ENCODE measurements at places on chromosomes 4 and X.

DNA sequence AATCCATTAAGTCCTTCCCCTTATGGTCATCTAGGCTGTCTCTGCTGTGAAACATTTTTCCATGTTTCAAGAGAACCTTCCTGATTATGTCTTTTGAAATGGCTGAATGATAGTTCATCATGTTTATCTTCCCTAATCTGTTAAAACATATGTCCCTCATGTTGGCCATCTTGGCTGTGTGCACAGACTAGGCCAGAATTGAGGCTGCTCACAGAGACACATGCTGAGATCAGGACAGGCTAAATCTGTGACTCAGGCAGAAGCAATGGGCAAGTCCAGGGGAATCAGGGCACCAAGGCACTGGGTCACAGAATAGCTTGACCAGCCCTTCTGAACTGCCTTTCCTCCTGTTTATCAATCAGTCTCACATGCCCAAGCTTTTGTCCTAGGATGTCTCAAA lies 78.3 kb downstream of the FHDC1 start:
- DNase-seq = no peak

GRCh38 chr4:16852228-16852627 lies 46.2 kb downstream of the LDB2 start:
- DNase-seq = no peak

DNA sequence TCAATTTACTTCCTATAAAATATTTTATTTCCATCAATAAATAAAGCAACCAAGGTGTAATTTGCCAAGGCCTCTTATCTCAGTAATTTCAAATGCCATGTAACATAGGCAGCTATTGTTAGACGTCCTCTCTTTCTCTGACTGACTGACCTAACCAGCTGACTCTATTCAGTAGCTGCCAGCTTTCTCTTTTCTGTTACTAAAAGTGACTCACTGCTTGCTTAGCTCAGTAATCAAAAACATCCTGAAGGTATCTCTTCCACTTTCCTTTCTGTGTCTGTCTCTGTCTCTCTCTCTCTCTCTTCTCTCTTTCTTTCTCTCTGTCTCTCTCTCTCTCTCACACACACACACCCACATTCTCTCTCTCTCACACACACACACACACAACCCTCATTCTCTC lies 134.2 kb downstream of the SPOCK3 start:
- DNase-seq = no peak

DNA sequence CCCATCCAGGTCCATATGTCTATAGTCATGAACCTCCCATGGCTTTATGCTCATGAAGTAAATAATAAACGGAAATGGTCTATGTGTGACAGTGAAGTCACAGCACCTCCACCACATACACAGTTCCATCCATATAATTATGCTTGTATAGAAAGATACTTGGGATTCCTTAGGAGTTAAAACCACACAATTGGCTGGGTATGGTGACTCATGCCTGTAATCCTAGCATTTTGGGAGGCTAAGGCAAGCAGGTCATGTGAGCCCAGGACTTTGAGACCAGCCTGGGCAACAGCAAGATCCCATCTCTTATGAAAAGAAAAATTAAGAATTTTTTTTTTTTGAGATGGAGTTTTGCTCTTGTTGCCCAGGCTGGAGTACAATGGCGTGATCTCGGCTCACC lies 55.6 kb upstream of the RBM47 start:
- no peak for DNase-seq

DNA sequence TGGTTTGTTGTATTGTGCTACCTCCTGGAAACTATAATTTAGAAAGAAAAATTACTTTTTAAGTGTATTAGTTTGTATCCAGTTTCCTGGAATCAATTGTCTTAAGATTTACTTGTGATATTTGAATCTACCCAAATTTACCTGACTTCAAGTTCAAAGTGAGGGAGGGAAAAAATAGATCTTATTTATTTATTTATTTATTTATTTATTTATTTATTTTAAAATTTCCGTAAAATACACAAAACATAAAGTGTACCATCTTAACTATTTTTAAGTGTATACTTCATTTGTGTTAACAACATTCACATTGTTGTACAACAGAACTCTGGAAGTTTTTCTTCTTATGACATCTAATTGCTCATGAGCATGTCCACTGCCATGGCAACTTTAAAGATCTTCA lies 356.0 kb downstream of the DACH2 start:
- DNase-seq = no peak

DNA sequence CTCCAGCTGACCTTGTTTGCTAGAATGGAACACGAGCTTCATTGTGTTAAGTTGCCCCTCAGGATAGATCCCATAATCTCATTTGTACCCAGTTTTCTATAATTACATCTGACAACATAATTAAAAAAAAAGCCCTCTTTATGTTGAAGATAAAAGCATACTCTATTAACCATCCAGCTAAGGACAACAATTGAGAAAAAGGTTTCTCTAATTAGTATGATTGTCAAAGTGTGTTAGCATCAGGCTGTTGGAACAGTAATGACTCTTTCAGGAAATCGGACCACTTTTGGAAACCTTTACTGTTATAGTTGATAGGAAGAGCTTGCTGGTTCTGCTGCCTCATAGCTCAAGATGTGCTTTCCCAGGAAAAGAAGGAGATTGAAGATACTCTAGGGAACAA lies 172.6 kb downstream of the FHIP1A start:
- no peak for DNase-seq

GRCh38 chr4:151806511-151806927 lies 45.7 kb upstream of the GATB start:
- no peak for DNase-seq

- DNase-seq = no peak
Observed at GRCh38 chr4:112076919-112077608, 68.2 kb upstream of the FAM241A start.
